AG20443 (cell line): ENCODE measurements at places on chromosomes 3 and 15.

DNA sequence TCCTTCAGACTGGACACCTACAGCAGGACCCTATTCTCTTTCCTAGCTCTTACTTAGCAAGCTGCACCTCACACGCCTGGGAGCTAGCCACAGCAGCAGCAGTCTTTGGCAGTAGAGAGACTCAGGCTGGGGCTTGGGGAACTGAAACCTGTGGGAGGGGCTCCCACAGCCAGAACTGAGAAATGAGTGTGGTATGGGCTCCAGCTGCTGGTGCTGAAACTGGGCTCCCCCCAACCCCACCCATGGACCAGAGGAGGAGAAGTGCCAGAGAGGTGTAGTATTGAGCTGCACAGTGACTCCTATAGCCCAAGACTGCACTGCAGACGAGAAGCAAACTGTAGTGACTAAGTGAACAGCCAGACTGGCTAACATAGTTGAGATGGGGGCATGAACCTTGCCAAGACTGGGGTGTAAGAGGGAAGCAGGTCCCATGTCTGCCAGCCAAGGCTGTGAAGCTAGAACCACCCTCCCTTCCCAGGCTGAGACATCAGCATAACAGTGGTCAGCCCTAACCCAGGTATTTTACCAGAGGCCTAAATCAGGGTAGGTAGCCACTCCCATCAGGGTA, 62.5 kb downstream of the MYO5A start:
- no peak for DNase-seq

DNA sequence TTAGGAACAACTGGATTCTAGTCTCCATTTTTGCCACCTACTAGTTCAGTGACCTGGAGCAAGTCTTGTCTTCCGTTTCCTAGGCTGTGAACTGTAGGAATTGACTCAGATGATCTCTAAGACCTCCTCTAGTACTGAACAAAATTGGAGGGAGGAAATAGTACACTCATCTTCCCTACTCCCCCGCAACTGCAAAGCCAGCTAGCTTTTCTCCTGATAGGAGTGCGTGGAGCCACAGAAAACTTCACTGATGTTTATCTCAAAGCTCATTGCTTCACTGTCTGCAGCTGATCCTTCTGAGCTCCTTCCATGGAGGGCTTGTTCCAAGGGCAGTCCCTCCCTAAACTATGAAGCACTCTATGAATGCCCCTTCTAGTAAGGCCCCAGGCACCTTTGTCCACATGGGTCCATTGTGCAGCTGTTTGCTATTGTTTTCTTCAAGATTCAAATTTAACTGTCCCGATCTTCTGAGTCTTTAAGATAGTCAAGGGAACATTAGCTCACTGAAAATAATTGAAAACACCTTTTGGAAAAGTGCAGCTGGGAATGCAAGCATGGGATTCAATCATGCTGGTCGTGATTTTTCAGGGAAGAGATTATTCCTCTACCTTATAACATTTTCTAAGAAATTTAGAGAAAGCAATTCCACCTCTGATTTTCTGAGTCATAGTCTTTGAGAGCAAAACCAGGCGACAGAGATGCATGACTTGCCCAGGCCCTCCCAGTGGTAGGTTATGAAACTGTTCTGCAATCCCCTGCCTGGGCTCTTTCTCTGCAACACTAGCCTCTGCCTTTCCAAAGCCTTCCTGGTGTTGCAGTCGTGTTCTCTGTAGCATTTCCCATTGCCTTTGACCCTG, 24.3 kb downstream of the FILIP1L start:
- DNase-seq: peak; percentile 70

DNA sequence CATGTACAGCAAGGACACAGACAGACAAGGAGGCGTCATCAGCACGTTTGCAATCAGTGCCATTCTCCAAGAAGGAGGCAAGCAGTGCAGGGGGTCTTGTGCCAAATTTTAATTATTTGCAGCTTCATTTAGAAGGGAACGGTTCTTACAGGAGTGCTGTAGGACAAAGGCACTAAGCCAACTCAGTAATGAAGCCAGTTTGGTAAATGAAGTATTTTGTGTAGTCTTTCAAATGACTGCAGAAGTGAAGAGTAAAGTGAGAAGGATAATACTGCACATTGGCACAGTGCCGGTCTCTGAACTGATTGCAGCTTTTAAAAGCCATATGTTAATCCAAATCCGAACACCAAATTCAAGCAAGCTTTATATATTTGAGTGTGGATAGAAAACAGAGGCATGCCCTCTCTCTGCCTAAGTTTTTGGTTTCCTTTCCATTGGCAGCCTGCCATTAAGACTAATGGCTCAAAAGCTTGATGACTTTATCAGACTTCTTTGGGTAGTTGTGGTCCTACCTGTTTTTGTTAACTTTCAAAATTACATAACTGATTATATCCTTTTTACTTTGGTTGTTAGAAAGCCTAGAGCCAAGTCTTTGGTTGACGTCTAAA, 101.3 kb downstream of the SENP2 start:
- no peak for DNase-seq

DNA sequence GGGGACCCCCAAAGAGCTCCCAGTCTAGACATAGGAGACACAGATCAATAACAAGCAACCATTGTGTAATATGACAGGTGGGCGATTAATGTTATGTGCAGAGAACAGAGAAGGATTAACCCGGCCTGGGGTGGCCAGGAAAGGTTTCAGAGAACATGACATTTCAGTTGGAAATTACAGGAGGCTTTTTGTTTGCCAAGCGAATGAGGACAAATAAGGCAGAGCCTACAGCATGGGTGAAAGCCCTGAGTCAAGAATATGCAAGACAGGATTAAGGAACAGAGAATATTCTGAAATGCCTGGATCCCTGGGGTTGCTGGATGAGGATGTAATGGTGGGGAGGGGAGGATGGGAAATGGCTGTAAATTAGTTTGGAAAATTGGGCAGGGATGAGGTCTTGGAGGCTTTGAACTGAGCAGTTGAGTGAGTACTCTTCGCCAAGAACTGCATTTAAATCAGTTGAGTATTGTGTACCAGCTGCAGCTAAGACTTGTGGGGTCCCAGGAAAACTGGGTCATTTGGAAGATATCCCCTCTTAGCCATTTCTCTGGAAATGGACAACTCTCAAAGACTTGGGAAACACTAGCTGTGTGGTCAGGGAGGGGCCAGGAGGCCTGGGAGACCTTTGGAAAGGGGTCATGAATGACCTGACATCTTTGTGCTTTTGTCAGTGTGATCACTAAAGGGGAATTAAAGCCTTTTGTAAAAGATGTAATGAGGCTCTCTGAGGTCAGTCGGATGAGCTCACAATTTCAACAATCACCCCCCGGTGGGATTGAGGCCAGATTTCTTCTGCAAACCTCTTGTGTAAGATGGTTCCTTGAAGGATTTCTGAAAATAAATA, 198.6 kb upstream of the NR2E3 start:
- DNase-seq: no peak

- DNase-seq: peak; percentile 28
These were observed 5.3 kb downstream of the KNG1 start for GRCh38 chr3:186722457-186722856.
